ENCODE measurements at places on chromosomes 11 and 22.

GRCh38 chr22:19003508-19003907, 67.4 kb upstream of the PRODH start:
- no peak for DNase-seq

GRCh38 chr11:117473481-117474091, 145.9 kb downstream of the CEP164 start:
- DNase-seq, result no peak

- no peak for DNase-seq
These were observed 59.7 kb downstream of the LRP5 start for GRCh38 chr11:68372114-68372513.

DNA sequence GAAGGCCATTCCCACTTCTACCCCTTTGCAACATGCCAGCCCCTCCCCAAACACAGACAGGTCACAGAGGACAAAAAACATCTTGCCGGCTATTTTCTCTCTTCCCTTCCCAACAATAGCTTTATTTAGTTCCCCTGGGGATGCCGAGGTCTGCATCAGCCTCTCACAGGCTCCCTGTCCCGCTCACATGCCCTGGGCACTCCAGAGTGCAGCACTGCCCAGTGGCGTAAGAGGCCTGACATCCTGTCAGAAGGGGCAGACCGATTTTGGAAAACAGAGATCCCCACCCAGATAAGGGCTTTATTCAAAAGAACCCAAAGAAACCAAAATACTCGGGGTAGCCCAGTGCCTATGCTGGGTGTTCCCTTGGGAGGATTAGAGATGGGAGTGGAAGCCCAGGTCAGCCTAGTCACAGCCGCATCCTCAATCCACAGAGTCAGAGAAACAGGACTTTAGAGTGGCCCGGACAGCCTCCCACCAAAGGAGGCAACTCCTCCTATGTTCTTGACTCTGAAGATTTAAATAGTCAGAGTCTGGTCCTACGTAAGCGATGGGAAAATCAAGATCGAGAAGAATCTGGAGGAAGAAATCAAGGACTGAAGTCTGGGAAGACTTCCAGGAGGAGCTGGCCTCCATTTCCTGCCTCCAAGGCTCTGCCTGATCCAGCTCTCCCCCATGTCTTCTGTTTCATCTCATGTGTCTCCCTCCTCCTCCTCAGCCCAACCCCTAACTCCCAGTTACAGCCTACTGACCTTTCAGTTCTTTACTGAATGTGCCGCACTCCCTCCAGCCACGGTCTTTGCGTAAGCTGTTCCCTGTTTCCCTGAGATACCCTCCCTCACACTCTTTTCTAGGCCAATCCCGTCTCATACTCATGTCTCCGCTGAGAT, 129.3 kb downstream of the FBXO7 start:
- DNase-seq, result no peak

DNA sequence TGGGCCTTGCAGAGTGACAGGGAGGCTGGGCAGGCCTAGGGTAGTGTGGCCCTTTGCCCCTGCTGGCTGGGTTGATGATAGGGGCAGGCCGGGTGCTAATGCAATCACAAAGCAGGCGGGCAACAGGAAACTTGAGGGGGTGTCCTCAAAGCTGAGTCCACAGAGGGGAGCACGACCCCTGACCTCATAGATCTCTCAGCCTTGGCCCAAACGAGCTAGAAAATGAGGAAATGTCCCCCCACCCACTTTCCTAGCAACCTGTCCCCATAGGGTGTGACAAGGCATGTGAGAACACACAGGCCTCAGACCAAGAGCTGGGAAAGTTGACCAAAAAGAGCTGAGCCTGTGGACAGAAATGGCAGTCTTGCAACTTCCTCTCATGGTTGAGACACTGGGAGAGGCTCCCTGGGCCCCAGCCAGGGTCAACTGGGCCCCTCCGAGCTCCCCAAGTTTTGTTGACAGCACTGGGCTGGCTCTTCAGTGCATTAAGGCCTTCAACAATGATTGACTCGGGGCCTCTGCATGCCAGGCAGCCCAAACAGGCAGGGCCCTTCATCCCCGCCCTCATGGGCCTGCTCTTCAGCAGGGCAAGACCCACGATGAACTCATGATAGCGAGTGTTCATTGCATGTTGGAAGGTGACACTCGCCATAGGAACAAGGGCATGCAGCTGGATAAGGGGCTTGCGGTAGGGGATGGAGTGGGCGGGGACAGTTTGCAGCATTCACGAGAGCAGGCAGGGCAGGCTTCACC, 9.8 kb upstream of the SPI1 start:
- no peak for DNase-seq

DNA sequence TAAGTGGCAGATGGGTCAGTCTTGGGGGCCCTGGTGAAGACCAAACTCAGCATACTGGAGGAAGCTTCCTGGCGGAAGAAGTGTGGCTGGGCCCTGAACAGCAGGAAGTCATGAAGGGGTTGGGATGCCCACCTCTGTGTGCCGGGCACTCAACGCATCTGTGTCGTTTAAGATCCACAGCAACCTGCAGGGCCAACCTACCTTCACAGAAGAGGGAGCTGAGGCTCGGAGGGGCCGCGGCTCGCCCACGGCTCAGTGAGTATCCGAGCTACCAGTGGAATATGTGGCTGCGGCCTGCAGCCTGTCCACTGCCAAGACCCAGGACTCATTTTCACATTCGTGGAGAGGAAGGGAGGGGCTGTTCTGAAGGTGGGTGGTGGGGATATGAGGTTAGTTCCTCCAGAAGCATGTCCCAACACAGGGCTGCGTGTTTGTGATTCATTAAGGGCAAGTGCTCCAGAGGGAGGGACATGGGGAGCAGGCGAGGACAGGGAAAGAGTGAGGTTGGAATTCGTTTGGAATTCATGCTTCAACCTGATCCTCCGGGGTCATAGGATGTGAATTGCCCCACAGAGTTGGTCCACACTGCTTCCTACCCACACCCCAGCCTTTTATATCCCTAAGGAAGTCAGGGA, 99.6 kb downstream of the MPPED1 start:
- no peak for DNase-seq

DNA sequence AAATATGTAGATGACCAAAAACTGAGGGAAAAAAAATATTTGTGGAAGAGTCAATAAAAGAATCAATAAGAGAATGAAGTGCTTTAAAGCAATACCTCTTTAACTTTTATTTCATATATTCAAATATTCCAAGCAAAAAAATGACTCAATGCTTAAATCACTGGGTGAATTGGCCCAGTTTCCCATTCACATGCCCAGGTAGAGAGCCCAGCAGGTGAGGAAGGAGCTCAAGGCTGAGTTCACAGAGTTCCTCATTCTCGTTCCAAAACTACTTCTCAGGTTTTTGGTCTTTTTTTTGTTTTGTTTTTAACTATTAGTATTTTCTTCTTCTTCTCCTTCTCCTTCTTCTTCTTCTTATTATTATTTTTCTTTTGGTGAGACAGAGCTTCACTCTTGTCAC, 30.2 kb downstream of the SLC1A2 start:
- DNase-seq, result no peak

GRCh38 chr22:44693145-44693544, 8.9 kb upstream of the PRR5 start:
- DNase-seq, result no peak

- no peak for DNase-seq
These were observed 29.5 kb upstream of the TESMIN start for GRCh38 chr11:68780829-68781228.

GRCh38 chr11:68036141-68036716, 2.6 kb upstream of the TCIRG1 start:
- DNase-seq, result no peak

DNA sequence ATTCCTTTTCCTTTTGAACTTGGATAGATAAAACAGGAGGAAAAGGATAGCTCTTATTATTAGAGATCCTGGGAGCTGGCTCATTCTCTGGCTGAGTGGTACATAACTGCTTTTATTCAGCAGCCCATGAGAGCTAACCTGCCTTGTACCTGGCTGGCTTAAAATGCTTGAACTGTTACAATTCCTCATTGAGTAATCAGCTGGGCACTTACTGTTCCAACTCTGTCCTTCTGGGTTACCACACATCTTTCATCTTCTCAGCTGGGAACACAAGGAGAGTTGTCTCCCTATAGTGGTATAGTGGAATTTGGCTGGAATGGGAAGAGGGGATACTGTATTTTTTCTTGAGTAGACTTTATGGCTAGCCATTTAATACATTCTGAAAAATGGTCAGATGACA, 39.8 kb upstream of the SPTBN2 start:
- DNase-seq, result peak; percentile 79

DNA sequence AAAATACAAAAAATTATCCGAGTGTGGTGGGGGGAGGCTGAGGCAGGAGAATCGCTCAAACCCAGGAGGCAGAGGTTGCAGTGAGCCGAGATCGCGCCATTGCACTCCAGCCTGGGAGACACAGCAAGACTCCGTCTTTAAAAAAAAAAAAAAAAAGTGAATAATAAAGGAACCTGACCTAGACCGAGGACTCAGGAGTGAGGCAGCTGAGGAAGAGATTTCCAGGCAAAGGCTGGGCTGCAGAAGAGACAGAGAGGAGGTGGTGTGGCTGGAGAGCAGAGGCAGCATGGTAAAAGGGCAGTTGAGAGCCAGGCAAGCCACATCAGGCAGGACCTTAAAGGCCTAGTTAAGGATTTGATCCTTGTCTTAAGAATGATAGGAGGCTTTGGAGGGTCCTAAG, 28.4 kb upstream of the SMCO4 start:
- no peak for DNase-seq

- DNase-seq, result no peak
These were observed 6.7 kb downstream of the SCARF2 start for GRCh38 chr22:20430720-20431510.

- no peak for DNase-seq
These were observed 777 bp downstream of the TBX10 start for GRCh38 chr11:67638535-67639437.

GRCh38 chr11:47183969-47184368, 2.3 kb downstream of the PACSIN3 start:
- no peak for DNase-seq

- DNase-seq, result peak; percentile 41
These were observed 27.8 kb downstream of the RGL4 start for GRCh38 chr22:23718371-23719165.
